ENCODE measurements at places on chromosomes 7 and 10.

DNA sequence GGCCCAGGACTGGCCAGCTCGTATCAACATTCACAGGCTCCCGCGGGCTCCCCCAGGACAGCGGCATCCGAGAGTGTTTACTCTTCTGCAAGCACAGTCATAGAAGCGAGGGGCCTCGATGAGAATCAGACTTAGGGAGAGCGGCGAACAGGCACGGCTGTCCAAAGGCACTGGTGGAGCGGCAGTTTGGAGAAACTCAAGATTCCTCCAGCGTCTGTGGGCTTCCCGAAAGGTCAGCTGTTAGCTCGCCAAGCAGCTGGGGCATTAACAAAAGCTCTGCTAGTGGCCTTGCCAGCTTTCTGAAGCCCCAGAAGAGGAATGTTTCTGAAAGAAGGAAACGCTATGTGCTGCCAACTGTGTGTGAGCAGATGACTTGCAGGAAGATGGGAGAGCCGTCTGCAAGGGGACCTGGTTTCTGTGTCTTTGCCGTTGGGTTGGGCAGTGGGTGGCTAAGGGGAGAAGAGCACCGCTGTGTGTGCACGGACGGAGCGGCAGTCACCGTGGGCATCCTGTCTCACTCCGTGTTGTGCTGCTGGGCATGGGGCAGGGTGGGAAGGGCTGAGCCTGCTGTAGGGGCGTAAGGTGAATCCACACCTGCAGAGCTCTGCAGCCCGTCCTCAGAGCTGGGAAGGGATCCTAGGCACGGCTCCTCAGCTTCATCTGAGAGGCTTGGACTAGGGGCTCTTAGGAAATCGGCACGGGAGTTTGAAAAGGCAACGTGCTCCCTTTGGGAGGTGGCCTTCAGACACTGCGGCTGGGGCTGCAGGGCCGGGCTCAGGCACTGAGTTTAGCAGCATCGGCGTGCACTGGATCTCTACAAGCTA lies 42.1 kb downstream of the AMZ1 start:
- DNase-seq: no peak

DNA sequence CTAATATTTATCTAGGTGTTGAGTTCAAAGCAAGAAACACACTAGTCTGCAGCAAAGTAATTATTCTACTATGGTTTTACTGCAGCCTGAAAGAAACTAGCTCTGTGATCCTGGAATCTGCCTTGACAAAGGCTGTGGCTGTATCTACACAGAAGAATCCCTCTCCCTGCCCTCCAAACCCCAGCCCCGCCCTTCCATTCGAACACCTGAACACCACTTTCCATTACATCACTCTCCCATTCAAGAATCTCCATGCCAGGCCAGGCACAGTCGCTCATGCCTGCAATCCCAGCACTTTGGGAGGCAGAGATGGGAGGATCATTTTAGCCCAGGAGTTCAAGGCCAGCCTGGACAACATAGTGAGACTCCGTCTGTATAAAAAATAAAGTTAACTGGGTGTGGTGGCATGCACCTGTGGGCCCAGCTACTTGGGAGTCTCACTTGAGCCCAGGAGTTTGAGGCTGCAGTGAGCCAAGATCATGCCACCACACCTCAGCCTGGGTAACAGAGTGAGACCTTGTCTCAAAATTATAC lies 23.3 kb downstream of the LRRC20 start:
- no peak for DNase-seq

DNA sequence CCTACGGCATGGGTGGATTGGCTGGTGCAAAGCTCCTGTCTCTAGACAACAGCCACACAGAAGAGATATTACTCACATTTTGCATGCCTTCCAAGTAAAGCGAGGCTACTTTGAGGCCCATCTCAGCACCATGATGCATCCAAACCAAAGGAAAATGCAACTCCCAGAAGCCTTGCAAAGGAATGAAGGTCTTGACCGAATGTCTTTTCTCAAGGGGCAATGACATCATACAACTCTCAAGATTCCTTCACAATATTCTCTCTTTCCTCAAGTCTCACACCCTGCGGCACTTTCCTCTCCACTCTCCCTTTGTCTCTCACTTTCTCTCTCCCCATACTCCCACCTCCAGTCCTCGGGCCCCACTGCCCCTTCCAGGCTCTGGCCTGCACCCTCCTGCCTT lies 44.8 kb upstream of the CPXM2 start:
- DNase-seq: no peak

DNA sequence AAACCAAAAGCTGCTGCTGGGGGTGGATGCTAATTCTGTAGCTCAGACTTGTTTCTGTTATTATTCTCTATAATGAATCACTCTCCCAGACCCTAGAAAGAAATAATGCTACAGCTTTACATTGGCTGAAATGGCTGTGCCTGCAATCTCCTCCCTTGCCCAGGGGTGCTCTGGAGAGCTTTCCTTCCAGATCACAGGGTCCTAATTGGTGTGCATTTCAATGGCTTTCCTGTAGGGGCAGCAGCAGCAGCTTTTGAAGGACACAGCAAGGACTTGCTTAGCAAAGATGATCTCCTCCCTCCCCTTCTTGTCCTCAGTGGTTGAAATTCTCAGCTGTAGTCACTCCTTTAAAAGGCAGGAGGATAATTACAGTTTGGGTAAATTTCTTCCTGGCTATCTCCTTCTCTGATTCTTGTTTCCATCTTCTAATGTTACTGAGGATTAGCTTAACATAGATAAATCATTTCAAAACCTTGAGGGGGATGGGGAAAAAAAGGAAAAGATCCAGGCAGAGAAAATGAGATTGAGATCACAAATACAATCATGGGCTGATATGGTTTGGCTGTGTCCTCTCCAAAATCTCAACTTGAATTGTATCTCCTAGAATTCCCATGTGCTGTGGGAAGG lies 120.2 kb upstream of the CTTNBP2 start:
- no peak for DNase-seq

- no peak for DNase-seq
Observed at GRCh38 chr10:154348-154747, 19.1 kb downstream of the ZMYND11 start.

GRCh38 chr10:125115409-125115808 lies 45.0 kb downstream of the CTBP2 start:
- no peak for DNase-seq

DNA sequence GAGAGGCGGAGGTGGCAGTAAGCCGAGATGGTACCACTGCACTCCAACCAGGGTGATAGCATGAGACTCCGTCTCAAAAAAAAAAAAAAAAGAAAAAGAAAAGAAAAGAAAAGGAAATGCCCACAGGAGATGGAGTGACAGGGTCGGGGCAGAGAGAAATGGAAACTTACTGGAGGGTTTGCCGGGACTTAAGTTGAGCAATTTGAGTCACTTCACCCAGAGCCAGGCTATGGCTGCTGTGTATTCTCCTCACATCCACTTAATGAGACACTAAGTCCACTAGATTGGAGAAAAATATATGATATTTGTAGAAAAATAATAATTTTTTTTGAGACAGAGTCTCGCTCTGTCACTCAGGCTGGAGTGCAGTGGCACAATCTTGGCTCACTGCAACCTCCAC lies 4.6 kb upstream of the PFKFB3 start:
- no peak for DNase-seq

GRCh38 chr10:47099474-47099873 lies 188.2 kb downstream of the PTPN20 start:
- DNase-seq: no peak

- DNase-seq: no peak
Observed at GRCh38 chr7:133837224-133837623, 289.9 kb upstream of the LRGUK start.

DNA sequence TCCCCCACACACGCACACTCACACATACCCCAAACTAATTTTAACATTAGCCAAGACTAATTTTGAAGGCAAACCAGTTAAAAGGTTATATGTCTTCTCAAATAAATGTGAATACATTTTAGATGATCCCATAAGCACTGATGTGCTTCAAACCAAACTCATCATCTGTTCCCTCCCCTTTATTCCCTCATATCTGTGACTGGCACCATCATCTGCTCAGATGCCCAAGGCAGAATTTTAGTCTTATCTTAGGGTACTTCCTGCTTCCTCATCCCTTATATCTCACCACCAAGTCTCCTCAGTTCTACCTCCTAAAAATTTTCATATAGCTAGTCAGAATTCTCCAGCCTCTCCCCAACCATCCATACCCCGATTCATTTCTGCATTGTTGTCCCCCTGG lies 80.4 kb downstream of the UPF2 start:
- DNase-seq: no peak

- DNase-seq: no peak
Observed at GRCh38 chr10:69884024-69884367, 82.3 kb downstream of the COL13A1 start.

DNA sequence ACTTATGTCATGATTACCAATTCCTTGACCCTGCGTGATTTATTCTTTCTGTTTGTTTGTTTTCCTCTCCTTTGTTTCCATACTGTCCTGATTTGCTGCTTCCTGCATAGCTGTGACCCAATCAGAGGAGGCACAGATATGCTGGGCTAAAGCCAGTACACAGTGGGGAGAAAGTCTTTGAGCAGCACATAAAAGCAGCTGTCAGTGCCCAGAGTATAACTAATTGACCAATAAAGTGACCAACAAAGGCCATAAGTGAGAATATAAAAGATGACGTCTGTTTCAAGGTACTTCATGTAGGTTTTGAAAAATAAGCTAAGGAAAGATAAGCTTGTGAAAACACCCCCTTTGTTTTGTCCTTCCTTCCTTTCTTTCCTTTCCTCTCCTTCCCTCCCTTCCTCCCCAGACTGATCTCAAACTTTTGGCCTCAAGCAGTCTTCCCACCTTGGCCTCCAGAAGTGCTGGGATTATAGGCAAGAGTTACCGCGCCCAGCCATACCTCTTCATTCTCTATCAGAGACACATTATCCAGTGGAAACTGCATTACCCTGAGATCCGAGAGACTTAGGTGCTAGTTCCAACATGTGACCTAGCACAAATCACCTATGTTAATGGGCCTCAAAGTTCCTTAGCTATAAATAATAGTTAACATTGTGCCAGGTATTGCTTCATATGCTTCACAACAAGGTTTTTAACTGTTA lies 17.0 kb downstream of the BCAP29 start:
- DNase-seq: no peak

GRCh38 chr7:28840592-28840995 lies 117.5 kb downstream of the TRIL start:
- no peak for DNase-seq

DNA sequence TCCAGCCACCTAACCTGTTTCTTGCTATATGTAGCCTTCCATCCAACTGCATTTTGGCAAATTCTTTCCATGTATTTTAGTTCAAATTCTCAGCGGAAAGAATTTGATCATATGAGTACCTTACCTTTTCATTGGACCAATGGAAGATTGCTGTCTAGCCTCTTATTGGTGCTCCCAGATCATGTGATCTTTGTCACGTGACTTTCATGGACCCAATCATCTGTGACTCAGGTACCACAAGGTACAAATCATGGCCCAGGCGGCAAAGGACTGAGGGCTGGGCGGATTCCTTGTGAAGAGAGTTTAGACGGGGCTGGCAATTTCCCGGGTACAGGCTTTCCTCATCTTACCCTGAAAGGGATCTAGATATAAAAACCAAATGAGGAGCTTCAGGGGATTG lies 85.9 kb upstream of the TBX20 start:
- no peak for DNase-seq

- no peak for DNase-seq
Observed at GRCh38 chr10:118112543-118113125, 65.9 kb upstream of the RAB11FIP2 start.

GRCh38 chr7:91082038-91082437 lies 182.2 kb upstream of the FZD1 start:
- DNase-seq: no peak

DNA sequence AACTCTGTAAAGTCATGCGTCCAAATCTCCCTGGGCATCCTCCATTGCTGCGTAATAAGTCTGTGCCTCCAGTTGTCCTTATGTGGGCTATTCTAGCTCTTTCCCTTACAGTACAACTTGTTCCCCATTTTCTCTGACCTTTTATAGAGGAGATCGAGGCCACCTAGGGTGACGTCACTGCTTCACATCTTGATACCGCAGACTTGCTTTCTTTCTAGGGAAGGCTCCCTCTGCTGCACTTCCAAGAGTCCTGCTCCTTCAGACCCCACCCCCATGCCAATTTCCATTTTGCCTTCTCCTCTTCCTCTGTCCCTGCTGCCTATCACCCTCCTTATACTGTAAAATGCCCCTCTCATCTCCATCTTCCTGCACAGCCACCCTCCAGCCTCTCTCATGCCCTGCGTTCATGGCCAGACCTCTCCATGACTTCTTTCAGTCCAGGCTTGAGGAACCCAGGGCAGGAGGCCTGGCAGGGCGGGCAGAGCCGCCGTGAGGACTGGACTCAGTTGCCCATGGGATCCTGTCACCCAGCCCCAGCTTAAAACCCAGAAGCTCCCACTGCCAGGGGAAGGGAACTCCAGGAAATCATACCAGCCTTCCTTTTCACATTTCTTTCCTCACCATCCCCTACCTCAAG lies 57.5 kb downstream of the CAMK1D start:
- DNase-seq: no peak

- DNase-seq: no peak
Observed at GRCh38 chr10:60604342-60604741, 173.9 kb upstream of the CDK1 start.

GRCh38 chr10:126392469-126392868 lies 4.2 kb upstream of the ADAM12 start:
- DNase-seq: no peak

DNA sequence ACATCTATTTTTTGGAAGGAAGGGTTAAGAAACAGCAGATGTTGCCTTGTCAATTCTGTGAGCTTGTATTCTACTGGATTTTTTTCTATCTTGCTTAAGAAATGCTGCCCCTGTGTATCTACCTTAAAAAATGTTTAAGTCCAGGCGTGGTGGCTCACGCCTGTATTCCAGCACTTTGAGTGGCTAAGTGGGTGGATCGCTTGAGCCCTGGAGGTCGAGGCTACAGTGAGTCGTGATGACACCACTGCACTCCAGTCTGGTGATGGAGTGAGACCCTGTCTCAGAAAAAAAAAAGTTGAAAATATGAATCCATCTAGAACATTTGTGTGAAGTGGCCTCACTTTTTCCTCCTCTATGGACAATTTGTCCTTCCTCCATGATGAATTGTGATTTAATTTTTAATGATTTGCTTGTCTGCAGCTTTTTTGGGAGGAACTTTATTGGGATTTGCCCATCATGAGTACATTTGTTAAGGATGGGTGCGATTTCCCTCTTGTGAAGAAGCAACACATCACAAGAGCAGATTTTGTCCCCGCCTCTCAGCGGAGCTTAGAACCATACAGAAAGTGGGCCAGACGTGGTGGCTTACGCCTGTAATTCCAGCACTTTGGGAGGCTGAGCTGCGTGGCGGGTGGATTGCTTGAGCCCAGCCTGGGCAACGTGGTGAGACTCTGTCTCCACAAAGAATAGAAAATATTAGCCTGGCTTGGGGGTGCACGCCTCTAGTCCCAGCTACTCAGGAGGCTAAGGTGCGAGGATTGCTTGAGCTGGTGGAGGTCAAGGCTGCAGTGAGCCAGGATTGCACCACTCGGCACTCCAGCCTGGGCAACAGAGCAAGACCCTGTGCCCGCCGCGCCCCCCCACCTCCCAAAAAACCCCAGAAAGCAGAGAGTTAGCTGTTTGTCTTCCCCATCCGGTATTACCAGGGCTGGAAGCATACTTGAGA lies 57.7 kb downstream of the DNAJB6 start:
- no peak for DNase-seq

DNA sequence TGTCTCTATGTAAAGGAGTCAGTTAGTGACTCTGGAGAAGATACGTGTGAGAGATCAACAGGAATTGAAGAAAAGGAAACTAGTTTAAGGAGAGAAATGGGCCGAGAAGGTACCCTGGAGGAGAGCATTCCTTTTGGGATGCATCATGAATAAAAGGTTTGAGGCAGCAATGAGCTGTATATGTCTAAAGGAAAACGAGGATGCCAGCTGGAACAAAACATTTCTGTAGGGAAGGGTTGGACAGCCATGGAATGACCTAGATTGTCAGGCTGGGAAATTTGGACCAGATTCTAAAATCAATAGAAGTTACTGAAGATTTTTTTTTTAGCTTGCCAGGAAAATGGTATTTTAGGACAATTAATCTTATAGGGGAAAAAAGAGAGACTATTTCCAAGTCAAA lies 17.2 kb upstream of the MPP7 start:
- DNase-seq: no peak

Measured in stimulated activated CD4-positive, alpha-beta T cell treated with anti-CD3 and anti-CD28 coated beads, Interleukin-1b, Interleukin-23, amount 100 ng/mL, for 1 hour (primary cell).